CD4-positive, alpha-beta T cell treated with Interleukin-12 subunit alpha and Interleukin-12 subunit beta, for 1 hour (primary cell): ENCODE measurements at places on chromosomes 5 and 9.

DNA sequence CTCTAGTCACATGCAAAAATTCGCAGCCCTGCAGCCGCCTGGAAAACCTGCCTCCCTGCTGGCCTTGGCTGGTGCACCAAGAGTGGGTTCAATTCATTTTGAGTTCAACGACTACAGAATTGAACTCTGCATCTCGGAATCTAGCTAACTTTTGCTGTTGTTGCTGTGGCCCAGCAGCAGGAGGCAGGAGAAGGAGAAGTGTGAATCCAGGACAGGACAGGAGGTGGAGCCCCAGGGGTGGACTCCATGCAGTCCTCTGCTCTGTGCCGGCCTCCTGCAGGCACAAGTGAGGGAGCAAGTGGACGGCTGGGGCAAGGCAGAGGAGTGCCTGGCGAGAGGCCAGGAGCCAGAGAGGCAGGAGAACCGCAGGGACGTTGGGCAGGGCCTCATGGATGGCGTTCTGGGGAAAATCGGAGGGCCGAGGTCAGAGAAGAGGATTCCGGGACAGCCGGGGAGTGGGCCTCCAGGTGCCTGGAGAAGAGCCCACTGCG is 214.2 kb downstream of the FANCC start:
- DNase-seq: no peak

DNA sequence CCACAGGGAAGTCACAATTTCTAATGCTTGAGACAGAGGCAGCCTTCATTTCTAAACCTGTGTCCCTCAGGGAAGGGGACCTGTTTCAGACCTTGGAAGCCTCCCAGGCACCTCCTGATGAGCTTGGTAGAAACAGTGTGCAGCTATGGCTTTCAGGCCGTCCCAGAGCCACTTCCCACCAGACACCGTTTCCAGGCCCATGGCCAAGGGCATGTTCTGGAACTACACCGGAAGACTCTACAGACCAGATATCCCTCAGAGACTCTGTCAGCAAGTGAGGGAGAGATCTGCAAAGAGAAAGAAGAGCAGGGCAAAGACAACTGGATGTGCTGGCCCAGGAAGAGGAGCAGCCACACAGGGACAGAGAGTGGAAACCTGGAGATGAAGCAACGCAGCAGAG is 82.2 kb upstream of the HSPA9 start:
- no peak for DNase-seq

GRCh38 chr5:134818776-134819175 is 27.0 kb upstream of the C5orf24 start:
- DNase-seq: no peak

DNA sequence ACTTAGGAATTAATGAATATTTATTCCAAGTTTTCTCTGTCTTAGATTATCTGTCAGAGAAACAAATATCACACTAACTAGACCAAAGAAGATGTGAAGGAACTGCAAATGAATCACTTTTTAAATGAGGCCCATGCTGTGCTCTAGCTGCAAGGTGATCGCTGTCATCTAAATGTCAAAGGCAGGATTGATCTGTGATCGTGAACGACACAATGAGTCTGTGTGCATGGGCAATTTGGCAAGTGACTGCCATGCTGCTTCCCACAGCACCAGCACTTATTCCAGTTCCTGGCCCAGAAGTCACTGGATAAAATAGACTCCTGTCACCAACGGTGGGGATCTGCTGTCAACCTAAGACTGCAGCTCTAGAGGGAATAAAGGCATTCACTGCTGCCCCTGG is 141.2 kb downstream of the TRIM36 start:
- DNase-seq: no peak

DNA sequence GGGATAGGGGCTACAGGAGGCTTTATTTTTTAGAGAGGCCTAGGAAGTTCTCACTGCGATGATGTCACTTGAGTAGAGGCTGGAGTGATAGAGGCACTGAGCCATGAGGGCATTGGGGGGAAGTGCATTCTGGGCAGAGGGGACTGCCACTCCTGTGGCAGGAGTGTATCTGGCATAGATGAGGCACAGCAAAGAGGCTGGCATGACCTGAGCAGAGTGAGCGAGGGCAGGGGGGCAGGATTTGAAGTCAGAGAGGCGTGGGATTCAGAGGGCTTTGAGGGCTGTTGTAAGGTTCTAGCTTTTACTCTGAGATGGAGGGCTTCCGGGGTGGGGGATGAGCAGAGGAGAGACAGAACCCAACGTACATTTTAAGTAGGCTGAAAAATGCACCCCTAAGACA is 91.9 kb upstream of the SH3PXD2B start:
- DNase-seq: no peak

GRCh38 chr5:85168474-85168873 is 783.8 kb upstream of the EDIL3 start:
- no peak for DNase-seq

DNA sequence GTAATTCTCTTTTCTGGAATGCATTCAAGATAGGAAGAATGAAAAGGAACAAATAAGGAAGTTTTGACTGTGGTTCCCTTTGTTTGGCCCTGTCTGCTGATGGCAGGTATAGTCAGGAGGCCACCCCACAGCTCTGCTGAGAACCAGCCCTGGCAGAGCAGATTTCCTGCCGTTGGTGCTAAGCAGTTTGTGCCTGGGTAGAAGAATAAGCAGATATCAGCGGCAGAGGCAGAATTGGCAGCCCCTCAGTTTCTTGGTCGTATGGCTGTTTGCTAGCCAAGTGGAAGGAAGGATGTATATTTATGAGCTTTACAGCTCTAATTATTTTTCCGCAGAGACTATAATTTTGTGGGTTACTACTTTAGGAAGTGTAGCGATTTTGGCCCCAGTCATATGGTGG is 310.2 kb upstream of the RFX3 start:
- no peak for DNase-seq

DNA sequence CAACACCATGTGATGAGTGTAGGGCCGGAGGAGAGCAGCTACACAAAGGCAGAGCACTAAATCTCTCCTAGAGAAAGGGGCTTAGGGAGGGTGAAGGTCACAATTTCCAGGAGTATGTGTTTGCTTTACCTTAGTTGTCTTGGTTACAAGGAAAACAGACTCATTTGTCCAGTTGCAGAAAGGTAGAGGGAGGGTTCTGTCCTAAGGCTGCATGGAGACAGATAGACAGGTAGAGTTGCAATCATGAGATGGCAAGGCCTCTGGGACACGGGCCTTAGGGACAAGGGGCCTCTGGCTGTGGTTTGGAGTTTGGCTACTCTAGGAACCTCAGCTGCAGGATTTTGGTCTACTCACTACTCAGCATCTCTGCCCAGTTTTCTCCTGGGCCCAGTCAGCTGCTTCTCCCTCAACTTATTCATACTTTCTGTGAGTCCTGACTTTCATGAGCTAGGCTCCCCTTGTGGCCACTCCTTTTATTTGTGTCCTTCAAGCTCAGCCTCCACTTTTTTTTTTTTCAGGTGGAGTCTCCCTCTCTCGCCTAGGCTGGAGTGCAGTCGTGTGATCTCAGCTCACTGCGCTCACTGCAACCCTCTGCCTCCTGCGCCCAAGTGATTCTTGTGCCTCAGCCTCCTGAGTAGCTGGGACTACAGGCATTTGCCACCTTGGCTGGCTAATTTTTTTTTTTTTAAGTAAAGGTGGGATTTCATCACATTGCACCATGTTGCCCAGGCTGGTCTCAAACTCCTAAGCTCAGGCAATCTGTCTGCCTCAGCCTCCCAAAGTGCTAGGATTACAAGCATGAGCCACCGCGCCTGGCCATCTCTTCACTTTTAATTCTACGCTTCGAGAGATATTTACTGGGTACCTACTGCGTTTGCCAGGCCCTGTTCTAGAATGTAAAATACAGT is 76.6 kb downstream of the PTPDC1 start:
- no peak for DNase-seq

- no peak for DNase-seq
These were observed 37.5 kb downstream of the ERGIC1 start for GRCh38 chr5:172871536-172871935.

- no peak for DNase-seq
These were observed 1044.7 kb downstream of the CDH9 start for GRCh38 chr5:25993701-25994100.

GRCh38 chr5:143708672-143709071 is 103.3 kb upstream of the HMHB1 start:
- DNase-seq: no peak

GRCh38 chr9:100087218-100087617 is 11.6 kb downstream of the ERP44 start:
- DNase-seq: peak; percentile 42

GRCh38 chr5:59656351-59657254 is 236.9 kb downstream of the PDE4D start:
- no peak for DNase-seq

DNA sequence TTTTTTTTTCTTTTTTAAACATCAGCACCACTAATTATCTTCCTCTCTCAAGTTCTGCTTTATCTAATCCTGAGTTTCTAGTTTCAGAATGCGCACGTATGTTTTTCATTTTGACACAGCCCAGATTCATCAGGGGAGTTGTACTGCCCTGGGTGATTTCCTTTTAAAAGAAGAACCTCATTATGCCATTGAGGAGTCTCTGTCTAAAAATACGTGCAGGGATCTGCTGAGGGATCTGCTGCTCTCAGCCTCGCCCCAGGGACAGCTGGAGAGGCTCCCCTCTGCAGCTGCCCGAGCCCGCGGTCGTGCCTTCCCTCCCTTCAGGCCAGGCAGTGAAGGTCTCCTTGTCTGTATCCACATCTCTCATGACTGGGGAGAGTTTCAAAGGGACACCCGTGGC is 273.1 kb downstream of the ARHGEF28 start:
- DNase-seq: no peak

- DNase-seq: no peak
These were observed 74.7 kb upstream of the ANKRD55 start for GRCh38 chr5:56307714-56308333.

- no peak for DNase-seq
These were observed 2.6 kb downstream of the CCL19 start for GRCh38 chr9:34688329-34689115.

- no peak for DNase-seq
These were observed 330 bp downstream of the TBC1D2 start for GRCh38 chr9:98255061-98255577.

DNA sequence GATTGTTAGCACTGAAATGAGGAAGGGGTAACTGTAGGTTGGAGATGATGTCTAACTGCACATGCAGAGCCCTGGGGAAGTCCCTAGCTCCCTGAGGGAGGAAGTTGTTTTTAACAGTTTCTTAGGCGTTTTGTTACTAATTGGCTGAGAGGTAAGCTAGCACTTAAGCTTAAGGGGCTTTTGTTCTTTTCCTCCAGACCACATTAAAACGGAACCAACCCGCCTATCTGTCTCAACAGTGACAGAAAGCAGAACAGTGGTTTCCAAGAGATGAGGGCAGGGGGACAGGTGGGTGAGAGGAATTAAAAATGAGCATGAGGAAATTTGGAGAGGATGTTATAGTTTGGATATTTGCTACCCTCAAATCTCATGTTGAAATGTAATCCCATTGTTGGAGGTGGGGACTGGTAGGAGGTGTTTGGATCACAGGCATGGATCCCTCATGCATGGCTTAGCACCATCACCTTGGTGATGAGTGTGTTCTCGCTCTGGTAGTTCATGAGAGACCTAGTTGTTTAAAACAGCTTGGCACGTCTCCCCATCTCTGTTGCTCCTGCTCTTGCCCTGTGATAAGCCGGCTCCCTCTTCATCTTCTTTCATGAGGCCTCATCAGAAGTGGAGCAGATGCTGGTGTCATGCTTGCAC is 38.9 kb downstream of the LYRM7 start:
- DNase-seq: peak; percentile 84

- DNase-seq: no peak
These were observed 336.3 kb downstream of the RASEF start for GRCh38 chr9:82726424-82727276.

DNA sequence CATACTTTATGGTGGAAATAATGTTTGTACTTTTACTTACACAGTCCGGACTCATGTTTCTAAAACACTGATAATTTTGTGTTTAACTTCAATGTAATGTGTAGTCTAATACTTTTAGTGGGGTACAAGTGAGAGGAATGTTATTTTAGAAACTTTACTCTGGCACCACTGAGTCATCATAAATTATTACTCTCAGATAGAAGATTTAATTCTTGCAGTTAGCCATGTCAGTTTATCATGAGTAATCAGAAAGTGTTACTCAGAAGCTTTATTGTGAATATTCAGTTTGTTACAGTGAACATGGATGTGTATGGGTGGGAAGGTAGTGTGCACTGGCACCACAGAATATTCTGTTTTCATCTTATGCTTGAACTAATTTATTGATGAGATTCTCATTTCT is 20.0 kb downstream of the OGN start:
- no peak for DNase-seq

GRCh38 chr9:115237385-115237998 is 119.5 kb upstream of the TNC start:
- DNase-seq: no peak

GRCh38 chr5:15290953-15291352 is 209.0 kb upstream of the FBXL7 start:
- DNase-seq: no peak

GRCh38 chr5:175800656-175801081 is 70.7 kb upstream of the CPLX2 start:
- no peak for DNase-seq

DNA sequence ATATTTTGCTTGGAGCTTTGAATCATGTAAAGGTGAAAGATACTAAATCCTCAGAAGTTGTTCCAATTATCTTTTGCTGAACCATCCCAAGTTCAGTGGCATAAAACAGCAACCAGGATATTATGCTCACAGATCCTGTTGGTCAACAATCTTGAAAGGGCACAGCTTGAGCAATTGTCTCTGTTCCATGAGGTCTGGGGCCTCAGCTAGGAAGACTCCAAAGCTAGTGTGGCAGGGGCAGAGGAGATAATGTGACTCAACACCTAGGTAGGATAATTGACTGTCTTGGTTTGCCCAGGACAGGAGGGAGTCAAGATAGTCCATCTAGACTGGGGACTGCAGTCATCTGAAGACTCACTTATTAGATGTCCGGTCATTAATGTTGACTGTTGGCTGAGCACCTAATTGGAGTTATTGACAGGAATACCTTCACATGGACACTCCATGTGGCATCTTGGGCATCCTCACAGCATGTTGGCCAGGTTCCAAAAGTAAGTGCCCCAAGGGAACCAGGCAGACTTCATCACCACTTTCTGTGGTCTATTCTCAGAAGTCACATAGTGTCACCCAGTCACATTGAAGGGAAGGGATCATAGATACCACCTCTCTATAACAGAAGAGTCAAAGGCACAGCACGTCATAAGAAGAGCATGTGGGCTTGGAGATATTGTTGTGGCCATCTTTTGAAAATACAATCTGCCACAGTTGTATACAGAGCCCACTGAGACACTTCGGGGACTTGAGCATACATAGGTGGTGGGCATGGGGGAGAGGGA is 88.4 kb upstream of the GPBP1 start:
- no peak for DNase-seq

GRCh38 chr5:142486581-142486980 is 161.8 kb upstream of the SPRY4 start:
- no peak for DNase-seq

GRCh38 chr9:20604562-20604961 is 17.7 kb downstream of the MLLT3 start:
- DNase-seq: no peak

- no peak for DNase-seq
These were observed 57.8 kb upstream of the LPAR1 start for GRCh38 chr9:111096051-111096450.

GRCh38 chr5:102691434-102691833 is 63.7 kb upstream of the PAM start:
- DNase-seq: no peak
